Renal pelvis (tissue), 12 donors: ENCODE measurements at places on chromosomes 4 and X. TPM values are rescaled to one million over a fixed set of nuclear protein-coding genes. Genes with fewer than 3 reads are reported as not detected.

DNA sequence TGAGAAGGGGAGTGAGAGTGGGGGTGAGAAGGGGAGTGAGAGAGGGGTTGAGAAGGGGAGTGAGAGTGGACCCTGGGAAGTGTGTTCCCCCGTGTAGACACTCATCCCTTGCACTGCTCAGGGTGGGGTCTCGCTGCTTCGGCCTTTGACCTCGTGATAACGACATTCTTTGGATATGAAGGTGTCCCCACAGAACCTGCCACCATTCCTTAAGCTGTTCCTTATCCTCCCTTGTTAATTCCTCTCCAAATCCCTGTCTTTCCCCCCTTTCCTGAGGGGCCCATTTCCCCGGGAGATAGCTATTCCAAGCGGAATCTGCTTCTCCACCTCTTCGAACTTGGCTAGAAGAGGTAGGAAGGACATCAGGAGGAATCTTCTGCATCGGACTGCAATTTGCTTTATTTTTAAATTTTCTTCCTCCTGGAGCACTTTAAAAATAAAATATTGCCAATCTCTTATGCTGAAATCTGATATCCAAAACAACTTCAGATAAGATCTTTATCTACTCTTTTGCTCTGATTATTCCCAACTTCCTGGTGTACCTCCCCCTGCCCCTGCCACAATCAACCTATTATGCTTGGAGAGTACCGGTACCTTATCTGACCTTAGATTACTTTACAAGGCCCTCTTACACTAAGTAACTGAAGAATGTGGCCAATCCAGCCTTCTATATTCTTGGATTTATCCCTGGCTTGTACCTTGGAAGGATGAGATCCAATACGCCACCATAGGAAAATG lies 15.6 kb downstream of the TRIML1 start:
- no peak for DNase-seq

- DNase-seq: no peak
Observed at GRCh38 chr4:109996526-109996925, 83.8 kb downstream of the EGF start.

- no peak for DNase-seq
Observed at GRCh38 chrX:10884246-10884645, 226.9 kb upstream of the HCCS start.

DNA sequence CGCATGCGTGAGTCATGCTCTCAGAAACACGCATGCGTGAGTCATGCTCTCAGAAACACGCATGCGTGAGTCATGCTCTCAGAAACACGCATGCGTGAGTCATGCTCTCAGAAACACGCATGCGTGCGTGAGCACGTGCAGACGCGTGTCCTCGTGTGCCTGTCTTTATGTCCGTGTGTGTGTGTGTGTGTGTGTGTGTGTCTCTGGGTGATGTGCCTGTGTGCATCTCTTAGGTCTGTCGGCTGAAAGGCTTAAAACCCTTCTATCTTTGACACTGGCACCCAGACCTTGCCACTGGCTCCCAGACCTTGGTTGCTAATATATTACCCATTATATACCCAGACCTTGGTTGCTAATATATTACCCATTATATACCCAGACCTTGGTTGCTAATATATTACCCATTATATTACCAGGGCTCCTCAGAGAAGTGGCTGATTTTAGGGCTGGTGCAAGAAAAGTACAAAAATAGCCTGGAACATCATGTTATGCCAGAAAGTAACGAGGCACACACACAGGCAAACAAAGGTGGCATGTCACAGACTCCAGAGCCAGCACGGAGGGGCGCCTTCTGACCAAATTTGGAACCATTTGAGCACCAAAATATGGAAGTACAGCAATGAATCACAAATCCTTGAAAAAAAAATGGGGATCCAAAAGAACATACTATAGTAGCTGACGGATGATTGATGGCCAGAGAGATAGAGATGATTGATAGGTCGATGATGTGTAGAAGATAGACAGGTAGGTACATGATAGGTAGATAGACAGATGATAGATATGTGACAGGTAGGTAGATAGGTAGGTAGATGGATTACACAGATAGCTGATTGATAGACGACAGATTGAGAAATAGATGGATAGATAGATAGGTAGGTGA lies 19.2 kb upstream of the ADRA2C start:
- DNase-seq: no peak

- no peak for DNase-seq
Observed at GRCh38 chr4:124105212-124105611, 607.3 kb downstream of the ANKRD50 start.

- peak; percentile 81 for DNase-seq
Observed at GRCh38 chr4:147590249-147590920, 26.8 kb upstream of the TMEM184C start.

DNA sequence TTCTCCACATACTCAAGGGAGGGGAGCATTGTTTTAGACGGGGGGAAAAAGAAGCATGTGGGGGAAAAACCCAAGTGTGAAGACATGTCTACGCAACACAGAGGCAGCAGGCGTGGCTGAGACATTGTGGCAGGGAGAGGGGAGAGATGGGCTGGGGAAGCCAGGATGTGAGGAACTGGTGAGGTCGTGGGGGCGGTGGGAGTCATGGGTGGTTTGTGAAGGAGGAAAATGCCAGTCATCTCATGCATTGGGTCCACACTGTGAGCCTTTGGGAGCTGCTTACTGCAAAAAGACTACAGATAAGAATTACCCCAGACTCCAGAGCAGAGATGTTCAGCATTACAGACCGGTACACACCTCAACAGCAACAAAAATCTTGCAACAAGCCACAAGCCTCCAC lies 2.1 kb downstream of the JAKMIP1 start:
- DNase-seq: no peak

GRCh38 chrX:117995378-117995777 lies 121.2 kb downstream of the KLHL13 start:
- DNase-seq: no peak

DNA sequence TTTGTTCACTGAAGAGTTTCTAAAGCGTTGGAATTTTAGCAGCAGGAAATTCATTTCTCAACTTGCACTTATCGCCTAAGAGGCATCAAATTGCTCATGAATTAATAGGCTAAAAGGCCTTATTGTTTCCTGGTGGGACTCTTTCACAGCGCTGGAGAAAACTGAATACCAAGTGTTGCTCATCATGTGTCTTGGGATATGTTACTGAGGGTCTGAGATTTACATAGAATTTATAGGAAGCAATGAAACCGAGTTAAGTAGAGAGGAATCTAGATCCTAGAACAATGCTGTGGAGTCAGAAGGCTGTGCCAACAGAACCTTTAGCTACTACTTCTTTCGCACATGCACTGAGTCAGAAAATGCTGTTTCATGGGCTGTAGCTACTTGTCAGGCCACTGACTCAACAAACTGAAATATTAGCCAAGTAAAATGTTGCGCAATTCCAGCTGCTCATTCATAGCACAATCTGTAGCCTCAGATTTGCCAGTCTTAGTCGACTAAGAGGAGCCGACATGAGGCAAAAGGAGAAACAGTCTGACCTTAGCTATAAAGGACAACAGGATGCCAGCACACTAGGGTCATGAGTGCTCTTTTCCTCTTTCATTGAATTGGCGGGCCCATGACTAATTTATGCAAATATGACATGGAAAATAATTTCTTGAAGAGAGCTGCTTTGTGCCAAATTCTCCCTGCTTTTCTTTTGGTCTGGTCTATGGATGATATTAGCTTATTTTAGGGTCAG lies 35.9 kb upstream of the CXCL8 start:
- no peak for DNase-seq

GRCh38 chrX:150352581-150352980 lies 10.5 kb upstream of the MAMLD1 start:
- no peak for DNase-seq

- DNase-seq: no peak
Observed at GRCh38 chrX:39823854-39824253, 273.9 kb downstream of the BCOR start.

DNA sequence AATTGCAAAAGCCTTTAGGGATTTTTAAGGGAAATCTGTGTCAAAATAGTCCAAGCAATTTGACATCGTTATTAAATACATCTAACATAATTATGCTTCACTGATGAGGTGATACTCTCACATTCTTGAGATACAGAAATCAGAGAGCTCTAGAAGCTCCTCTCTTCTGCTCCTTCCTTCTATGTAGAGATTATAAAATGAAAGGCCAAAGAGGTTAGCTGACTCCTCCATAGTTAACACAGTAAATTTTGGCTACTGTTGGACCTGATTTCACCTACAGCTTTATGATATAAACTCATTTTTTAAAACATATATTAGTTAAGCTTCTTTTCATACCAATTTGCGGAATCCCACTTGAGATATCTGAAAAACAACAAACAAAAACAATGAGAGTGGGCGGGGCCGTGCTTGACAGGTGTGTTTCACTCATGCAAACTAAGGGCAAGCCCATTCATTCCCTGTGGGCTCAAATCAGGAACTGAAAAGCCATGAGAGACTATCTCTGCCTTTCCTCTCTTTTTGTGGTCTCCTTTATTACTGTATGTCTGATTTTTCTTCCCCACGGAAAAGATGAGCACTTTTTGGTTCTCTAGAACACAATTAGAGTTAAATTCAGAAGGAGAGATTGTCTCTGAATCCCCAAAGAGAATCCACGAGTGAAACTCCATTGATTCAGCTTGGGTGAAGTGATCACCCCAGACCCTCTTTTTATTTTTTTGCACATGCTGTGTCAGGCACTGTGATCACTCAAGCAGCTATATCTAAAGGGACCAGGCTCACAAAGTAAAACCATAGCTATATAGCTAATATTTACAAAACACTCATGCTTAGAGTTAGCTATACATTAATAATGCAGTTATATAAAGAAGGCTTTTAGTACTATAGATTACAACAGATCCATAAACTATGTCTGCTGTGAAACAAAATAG lies 566.3 kb downstream of the IL15 start:
- no peak for DNase-seq

DNA sequence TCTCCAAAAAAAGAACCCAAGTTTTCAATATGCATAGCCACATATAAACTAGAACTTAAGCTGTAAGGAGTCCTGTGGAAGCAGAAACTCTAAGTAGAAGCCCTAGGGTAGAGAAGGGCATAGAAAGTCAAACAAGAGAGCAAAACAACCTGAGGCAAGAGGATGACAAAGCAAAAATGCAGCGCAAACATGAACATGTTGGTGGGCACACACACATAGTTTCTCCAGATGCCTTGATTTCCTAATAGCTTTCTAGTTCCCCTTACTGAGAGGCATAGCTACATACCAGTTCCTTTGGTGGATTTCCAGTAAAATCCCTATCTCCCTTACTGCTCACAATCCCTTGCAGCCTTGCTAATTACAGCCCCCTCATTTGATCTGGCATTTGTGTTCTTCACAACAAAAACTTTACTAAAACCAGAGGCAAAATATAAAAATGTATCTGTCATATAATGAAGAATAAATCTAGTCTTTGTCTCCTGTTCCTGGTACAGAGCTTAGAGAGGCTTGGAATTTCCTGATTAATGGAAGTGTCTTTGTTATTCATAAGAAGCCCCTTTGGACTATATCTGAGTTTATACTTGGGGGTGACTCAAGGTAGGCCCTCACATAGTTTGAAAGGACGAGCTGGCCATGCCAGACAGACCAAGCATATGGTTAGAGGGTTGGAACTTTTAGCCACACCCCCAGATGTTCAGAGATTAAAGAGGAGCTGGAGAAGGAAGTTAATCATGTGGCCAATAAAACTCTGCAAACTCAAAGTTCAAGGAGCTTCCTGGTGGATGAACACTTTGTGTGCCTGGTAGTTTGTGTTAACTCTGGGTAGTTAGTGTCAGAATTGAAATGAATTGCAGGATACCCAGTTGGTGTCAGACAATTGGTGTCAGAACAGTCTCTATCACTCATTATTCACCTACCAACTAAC lies 52.7 kb upstream of the ZCCHC13 start:
- DNase-seq: no peak

DNA sequence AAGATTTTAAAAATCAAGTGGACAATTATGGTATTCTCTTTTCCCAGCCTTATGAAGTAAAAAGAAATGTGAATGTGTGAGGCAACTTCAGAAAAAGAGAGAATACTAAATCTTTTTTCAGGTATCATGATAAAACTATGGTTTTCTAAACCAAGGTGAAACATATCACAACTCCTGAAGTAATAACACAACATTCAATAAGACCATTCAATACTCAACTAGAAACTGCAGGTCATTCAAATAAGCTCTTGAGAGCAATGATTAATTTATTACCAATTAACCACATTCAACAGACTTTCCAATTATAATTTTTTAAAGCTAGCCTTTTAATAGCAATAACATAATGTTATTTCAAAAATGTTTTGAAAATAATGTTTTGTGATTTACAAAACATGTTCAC lies 35.8 kb downstream of the SLC10A7 start:
- no peak for DNase-seq

DNA sequence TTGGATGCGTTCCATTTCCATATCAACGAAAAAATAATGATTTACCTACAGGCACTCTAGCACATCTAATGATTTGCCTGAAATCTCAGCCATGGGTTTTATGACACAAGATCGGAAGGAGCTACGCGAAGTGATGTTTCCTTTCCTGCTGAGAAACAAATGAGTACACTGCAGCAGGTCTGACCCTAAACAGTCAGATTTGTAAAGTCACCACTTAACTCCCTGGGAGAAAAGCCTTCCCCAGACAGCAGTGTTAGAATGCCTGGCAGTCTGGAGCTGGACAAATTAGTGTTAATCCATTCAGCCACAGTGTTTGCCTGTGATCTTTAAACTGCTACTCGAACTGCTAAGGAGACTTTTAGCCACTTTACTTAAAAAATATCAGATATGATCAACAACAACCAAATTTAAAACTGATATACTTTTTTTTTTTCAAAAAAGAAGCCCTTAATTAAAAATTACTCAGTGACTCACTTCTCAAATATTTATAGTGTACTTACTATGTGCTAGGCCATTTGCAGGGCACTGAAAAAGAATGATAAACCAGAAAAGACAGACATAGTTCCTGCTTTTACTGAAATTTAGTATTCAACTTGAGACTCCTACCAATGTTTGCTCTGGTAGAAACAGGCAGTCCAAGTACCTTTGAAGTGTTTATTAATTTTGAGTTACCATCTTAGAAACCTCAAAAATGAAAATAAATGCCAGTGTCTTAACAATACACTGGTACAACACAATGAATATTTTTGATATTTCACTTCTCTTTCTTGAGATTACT lies 104.5 kb downstream of the SHISA3 start:
- no peak for DNase-seq

DNA sequence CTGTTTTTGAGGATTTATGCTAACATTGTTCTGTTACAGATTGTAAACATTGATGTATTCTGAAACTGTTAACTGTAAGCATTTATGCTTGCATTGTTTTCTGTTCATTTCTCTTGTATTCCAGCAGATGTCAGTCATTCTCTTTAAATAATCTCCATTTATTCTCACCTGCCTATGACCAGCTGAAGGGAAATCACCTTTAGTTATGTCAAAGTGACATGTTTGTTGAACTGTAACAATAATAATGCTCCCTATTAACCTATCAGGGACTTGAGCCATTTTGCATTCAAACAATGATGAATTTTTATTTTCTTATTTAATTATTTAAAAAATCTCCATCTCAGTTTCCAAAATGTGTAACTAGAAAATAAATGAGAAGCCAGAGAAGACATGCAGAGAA lies 58.0 kb downstream of the SPCS3 start:
- DNase-seq: no peak

CRMP1 gene
- 49.1 TPM for polyA plus RNA-seq

UGT2B11 gene
- polyA plus RNA-seq: 5.1 TPM
